ENCODE measurements at places on chromosomes 6 and 20.

- DNase-seq, result no peak
Measured at GRCh38 chr6:143050509-143050908, 10.2 kb upstream of the AIG1 start.

DNA sequence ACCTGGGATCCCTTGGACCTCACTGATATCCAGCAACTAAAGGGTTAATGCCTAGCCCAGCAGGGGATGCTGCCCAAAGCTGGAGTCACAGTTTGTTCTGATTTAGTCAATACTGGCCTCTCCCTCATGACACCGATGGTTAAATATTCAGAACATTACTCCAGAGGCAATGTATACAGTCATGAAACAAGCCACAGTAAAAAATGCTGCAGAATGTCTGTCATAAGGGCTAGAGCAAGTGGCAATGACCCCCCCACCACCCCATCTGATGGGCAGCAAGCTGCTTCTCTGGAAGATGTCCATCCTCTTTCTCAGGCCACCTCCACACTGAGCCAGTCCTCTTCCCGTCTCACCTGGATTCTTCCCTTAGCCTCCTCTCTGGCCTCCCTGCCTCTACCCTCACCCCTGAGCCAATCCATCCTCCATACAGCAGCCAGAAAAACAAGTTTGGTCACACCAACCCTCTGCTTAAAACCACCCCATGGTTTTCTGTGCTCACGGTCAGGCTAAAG, 99.0 kb upstream of the KCNG1 start:
- no peak for DNase-seq

DNA sequence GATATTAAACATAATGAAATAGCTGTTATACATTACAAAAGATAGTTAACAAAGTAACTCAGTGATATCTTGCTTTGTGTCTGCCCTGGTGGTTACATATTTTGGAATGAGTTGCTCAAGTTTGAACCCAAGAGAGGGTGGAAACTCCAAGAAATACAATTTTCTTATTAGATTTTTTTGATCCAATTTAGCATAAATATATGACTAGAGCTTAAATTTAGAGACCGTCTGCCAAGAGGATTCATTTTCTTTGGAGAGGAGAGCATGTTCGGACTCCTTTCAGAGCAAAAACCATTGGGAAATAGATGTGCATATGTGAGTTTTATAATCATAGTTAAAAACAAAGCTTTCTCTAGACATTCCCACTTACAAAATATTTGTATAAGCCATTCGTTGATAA, 353.4 kb downstream of the EPM2A start:
- no peak for DNase-seq

DNA sequence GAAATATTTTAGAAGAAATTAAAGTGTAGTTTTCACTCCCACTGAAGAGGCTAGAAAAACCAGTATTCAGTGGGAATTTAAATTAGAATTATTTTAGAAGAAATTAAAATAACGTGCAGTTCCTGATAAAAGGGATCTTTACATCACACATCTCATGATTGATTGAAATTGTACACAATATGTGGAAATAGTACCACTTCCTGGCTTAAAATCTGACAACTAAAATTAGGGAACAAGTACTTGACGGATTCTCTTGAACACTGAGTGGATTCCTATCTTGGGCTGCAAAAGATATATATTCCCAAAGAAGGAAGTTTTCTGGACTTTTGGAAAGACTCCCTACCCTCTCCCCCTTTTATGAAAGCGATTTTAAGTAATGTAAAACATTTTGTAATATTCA, 14.6 kb upstream of the MTCL3 start:
- no peak for DNase-seq

DNA sequence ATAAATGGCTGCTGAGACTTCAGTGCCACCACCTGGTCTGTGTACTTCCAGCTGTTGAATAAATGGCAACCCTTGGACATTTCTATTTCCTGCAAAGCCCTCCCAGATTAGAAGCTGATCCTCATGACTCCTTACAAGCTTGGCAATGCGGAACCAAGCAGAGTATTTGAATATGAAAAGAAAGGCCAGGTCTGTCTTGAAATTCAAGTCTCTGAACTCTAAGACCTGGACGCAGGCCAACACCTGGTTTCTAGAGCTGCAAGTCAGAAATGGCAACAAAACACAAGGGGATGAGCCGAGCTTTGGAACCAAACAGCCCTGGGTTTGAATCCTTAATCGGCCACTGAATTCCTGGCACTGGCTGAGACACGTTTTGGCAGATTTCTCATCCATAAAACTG, 353.4 kb downstream of the PTPRT start:
- DNase-seq, result no peak

All from CD4-positive, alpha-beta T cell treated with Interleukin-1 beta for 1 hour (primary cell).